ENCODE measurements at places on chromosomes 4 and X.

DNA sequence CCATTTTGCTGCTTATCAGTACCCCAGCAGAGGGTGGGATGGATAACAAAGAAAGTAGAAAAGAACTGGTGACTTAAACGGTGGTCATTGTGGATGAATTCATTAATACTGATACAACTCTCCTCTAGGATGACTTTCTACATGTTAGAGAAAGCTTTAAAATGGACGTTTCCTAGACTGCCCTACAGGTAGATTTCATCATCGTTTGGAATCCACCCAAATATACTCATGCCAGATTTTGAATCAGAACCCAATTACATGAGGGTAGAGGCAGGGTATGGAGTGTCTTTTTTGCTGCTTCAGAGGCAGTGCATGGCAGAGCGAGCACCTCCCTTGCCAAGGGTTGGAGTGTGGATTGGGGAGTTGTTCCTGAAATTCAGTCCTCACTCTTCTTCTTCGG is 13.3 kb upstream of the ANTXR2 start:
- DNase-seq: no peak

DNA sequence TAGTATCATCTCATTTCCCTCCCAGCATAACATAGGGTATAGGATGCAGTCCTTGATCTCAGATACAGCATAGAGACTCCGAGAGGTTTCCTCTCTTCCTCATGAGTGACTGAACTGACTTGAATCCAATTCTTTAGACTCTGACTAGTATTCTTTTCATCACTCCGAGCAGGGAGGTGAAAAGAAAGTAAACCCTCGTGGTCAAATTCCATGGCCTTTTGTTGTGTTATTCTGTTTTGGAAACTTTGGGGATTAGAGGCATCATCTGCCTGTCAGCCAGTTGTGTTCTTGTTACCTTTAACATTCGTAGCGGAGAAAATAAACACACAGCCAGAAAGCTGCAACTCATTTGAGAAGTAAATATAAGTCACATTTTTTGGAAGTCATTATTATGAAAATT is 206.6 kb downstream of the ARHGAP10 start:
- no peak for DNase-seq

GRCh38 chr4:72205298-72205697 is 173.5 kb downstream of the NPFFR2 start:
- DNase-seq: no peak

GRCh38 chr4:57580710-57581599 is 470.8 kb upstream of the IGFBP7 start:
- DNase-seq: no peak

- DNase-seq: no peak
Observed at GRCh38 chrX:7485061-7485460, 337.1 kb upstream of the PUDP start.

GRCh38 chr4:148258535-148258934 is 183.7 kb downstream of the NR3C2 start:
- no peak for DNase-seq

DNA sequence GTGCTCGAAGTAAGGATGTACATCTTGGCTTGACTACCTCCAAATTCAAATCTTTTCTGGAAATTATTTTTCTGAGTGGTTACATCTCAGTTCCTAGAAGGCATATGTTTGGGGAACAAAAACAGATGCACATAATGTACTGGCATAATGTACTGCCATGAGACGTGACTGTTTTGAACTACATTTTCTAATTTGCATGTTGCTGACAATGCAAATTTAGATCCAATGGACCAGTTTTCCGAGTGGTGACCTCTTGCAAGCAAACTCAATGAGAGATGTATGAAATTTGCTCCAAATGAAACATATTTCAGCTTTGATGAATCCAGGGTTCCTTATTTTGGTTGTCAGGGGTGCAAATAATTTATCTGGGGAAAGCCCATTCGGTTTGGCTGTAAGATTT is 694.3 kb downstream of the GRXCR1 start:
- DNase-seq: no peak

- DNase-seq: no peak
Observed at GRCh38 chr4:157043131-157043530, 32.8 kb upstream of the GLRB start.

- DNase-seq: no peak
Observed at GRCh38 chr4:163930086-163930485, 435.6 kb downstream of the TMA16 start.

- DNase-seq: no peak
Observed at GRCh38 chrX:53086464-53086863, 4.3 kb downstream of the TSPYL2 start.
